Amniotic stem cell (primary cell): ENCODE measurements at places on chromosomes 11 and 22.

DNA sequence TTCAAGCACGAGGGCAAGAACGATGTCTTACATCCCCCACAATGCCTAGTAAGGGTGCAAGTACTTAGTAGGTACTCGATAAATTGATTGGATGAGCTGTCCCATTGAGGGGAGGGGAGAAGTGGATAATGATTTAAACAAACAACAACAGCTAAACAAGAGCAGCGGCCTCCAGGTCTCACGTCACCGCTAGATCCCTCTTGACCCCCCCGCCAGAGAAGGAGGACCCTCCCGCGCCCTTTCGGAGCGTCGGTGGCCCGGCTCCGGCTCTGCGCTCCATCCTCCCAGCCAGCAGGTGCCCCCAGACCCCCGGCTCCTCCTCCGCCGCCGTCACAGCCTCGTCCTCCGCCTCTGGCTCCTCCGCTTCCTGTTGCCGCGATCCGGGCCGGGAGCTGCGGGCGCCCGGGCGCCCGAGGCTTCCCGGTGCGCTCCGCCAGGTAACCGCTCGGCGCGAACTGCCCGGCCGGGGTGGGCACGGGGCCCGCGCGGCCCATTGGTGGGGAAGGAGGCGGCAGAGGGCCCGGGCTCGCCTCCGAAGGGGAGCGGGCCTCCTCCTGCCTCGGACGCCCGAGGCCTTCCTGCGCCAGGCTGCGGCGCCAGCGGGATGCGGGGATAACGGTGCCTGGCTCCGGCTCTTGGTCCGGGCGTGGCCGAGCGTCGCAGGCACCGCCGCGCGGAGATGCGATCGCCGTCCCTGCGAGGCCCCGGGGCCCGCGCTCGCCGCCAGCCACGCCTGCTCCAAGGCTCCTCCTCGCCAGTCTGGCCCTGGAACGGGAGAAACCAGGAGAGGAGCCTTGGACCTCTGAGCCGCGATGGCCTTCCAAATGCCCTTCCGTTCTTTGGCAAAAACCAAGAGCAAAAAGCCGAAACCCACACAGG lies at the start of gene TLCD5:
TSS of gene TLCD5 (plus strand) at position 368 of the 879 bp plus-strand sequence. CDS start 2,143 bp downstream, outside the sequence.
- DNase-seq = peak; percentile 46

GRCh38 chr11:70358753-70359152 lies 39.6 kb upstream of the CTTN start:
- DNase-seq = no peak

- DNase-seq = no peak
Measured at GRCh38 chr11:110349138-110349996, 53.0 kb upstream of the RDX start.

DNA sequence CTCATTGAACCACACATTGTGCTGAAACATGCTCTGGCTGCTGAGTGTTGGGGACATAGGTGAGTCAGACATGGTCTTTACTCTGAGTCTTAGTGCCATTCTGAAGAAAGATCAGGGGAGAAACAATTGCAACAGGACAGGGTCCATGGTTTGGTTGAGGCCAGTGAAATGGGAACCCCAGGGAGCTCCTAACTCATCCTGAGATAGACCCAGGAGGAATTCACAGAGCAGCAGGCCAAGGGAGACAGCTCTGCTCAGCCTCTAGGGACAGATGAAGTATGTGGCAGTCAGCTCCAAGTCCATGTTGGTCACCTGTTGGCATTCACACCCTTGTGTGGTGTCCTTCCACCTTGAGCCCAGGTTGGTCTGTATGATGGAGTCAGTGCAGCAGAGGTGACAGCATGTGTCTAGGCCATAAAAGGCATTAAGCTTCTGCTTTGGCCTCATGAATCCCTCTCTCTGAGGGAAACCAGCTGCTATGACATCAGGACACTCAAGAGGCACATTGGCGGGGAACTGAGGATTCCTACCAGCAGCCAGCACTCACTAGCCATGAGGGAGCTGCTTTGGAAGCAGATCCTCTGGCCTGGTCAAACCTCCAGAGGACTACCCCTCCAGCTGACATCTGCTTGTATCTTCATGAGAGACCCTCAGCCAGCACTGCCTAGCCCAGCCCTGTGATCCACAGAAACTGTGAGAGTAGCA lies 50.3 kb upstream of the MYEOV start:
- no peak for DNase-seq

DNA sequence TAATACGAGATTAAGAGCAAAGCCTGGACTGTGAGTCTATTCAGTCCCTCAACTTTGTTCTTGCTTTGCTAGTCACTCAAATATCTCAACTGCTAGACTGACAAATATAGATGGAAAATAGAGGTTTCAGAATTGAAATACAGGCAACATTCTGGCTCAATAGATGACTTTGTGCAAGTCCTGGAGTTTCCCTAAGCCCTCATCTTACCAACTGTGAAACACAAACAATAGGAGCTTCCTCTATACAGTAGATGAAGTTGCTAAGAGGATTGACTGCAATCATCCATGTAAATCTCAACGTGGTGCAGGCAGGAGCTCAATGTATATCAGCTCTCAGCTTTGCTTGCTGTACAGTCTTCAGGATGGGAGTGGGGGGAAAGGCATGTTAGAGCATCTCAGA lies 6.2 kb upstream of the MPEG1 start:
- DNase-seq = no peak

DNA sequence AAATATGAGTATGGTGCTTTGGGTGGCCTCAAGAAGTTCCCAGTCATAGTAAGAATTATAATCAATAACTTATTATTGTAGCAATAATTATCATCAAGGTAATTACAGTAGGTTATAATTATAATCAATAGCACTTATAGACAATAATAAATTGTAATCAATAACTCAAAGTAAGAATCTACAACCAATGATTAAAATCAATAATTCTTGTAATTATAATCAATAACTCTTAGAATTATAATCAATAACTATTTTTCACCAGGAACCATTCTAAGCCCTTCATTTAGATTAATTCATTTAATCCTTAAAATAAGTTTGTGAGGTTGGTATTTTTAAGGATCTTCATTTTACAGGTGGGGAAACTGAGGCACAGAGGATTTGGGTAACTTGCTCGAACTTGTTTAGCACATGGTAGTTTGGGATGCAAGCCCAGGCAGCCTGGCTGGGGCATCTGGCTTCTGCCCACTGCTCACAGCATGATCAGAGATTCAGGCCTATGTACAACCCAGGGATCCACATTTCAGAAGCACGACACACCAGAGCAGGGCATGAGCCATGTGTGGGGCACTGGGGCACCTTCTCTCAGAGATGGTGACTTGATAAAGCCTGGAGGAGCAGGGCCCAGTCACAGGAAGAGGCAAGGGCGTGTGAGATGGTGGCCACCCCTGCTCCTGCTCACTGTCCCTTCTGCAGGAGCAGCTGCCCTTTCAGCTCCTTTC lies 46.6 kb downstream of the SLC1A2 start:
- DNase-seq = no peak

GRCh38 chr11:65454311-65454695 lies 31.7 kb downstream of the NEAT1 start:
- DNase-seq = no peak

DNA sequence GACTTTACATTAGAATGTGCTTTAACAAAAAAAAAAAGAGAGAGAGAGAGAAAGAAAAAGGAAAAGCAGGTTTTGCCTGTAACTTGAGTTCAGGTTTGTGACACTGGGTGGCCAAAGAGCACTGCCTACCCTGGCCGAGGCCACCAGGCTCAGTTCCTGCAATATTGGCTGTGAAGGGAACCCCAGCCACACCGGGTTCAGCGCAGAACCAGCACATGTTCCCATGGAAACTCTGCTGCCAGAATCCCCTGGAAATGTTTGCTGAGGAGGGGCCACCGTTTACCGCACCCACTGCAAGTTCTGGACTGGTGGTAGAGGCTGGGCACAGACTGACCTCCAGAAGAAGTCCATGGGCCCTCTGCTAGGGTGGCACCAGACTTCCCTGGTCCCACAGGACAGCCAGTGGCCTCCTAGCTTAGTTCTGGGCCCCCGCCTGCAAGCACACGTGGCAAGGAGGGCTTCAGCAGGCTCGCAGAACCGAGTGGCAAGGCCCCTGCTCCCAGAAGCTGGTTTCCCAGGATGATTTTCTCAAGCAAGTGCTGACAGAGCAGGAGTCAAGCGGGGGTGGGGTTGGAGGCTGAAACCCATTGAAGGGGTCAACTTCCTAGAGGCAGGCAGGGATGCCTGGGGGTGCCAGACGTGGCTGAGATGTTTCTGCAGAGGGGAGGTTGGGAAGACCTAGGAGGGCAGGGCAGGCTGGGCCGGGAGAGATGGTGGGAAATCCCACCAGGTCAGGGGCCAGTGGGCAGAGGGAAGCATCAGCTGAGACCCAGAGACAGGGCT lies 51.2 kb downstream of the NFAM1 start:
- no peak for DNase-seq

GRCh38 chr22:32660292-32660691 lies 141.2 kb upstream of the TIMP3 start:
- DNase-seq = peak; percentile 32

- no peak for DNase-seq
Measured at GRCh38 chr11:113065330-113065729, 104.1 kb downstream of the NCAM1 start.

DNA sequence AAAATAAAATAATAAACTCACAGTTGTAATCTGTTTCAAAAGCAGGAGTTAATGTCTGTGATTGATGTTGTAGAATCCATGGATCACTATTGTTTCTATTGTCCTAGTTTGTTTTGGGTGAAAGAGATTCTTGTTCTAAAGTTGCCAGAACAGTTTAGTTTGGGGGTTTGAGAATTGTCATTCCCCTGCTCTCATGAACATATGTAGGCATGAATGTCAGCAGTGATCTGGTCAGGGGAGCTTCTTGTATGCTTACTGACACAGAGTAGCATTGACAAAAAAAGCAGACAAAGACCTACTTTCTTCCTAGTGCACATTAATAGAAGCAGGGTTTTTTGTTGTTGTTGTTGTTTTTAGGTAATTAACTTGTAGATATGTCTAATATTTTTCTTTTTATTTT lies 38.6 kb downstream of the ARHGAP1 start:
- no peak for DNase-seq

- DNase-seq = no peak
Measured at GRCh38 chr11:65625628-65626342, 10.2 kb downstream of the PCNX3 start.

GRCh38 chr11:134289167-134289566 lies 13.0 kb downstream of the GLB1L3 start:
- DNase-seq = no peak

DNA sequence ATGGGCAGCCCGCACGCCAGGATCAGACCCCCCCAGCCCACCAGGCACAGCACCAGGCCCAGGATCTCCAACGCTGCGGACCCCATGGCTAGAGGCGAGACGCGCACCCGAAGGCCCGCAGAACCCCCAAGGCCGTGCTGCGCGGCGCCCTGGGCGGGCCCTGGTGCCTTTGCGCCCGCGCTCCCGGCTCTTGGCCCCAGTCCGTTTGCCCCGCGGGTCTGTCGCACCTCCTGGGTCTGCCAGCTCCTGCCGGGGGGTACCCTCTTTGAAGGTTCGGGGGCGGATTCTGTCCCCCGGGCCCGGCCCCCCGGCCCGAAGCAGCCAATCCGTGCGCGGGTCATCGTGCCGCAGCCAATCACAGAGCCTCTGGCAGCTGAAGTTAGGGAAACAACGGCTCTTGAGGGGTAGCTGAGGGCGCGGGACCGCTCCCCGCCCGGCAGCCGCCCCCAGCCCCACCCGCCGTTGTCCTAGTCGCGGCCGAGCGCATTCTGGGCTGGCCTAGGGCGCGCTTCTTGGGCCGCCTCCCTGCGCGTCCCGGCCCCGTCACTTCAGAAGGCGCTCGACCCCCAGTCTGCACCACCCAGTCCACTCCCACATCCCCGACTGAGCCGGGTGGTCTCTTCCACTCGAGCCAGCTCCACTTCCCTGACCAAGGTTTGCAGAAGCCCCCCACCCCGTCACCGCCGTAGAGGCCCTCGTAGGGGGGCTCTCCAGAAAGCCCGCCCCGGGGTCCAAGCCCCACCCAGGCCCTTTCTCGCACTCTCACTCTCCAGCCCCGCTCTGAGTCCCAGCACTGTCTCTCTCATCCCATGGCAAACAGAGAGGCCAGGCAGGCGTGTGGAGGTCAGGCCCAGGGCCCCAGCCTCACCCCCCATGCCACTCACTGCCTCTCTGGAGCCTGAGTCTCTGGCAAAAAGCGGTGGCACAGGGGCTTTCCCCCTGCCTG lies at the start of gene CLDN5:
TSS of gene CLDN5 (minus strand) at position 241 of the 946 bp plus-strand sequence. CDS start at position 86, 155 bp downstream.
- DNase-seq = no peak

DNA sequence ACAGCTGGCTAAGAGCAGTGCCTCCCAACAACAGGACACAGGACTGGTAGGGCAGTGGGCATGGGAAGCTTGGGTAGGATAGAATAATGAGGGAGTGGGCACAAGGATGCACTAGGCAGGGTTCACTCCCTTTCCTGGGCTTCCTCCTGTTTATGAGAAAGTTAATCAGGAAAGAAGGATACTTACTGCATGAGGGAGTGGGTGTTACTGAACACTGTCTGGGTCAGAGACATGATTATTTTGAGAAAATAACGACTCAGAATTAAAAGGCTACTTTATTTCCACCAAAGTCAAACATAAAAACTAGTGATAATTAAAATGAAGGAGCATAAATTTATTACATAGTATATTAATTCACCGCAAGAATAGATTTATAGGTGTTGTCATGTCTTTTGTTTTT lies 35.8 kb downstream of the NCAM1 start:
- no peak for DNase-seq

- no peak for DNase-seq
Measured at GRCh38 chr11:87176044-87176443, 138.3 kb downstream of the TMEM135 start.

GRCh38 chr11:18749681-18750319 lies 23.8 kb upstream of the IGSF22 start:
- peak; percentile 51 for DNase-seq

DNA sequence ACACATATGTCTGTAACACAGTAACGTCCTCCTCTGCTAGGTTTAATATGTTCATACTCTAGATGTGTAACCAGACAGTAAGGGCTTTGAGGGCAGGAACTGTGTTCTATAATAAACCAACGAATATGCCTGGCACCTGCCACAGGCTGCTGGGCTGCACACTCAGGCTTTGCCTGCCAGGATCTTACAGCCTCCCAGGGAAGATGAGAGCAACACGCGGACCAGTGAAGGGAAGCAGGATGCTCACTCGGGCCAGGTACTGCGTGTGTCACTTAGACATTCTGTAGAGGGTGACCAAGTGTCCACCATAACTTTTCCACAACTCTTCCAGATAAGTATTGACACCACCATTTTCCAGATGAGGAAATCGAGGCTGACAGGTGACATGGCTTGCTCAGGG lies 21.7 kb upstream of the BAIAP2L2 start:
- no peak for DNase-seq

DNA sequence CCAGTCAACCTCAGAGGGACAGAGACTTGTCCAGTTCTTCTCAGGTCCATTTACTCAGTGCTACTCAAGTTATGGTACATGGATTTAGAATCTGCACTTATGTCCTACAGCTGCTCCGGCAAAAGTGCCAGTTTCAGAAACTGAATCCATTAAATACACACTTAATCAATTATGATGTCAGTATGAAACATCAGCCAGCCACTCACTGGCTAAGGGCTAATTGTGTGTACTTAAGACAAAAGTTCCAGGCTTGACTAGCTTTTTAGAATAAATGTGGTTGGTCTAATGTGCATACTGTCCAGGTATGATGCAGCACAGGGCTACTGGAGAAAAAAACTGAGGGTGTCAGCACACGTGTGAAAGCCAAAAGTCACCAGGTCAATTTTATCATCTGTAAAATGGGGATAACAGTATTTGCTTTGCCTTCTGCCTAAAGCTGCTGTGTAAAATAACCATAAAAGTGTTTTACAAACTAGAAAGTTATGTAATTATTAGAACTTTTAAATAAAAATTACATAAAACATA lies 55.4 kb upstream of the CYP2D6 start:
- no peak for DNase-seq

GRCh38 chr11:16779436-16779835 lies 41.0 kb downstream of the C11orf58 start:
- DNase-seq = no peak

GRCh38 chr11:7307836-7308235 lies 56.1 kb downstream of the SYT9 start:
- no peak for DNase-seq
